ENCODE measurements at places on chromosomes 5 and 9.

DNA sequence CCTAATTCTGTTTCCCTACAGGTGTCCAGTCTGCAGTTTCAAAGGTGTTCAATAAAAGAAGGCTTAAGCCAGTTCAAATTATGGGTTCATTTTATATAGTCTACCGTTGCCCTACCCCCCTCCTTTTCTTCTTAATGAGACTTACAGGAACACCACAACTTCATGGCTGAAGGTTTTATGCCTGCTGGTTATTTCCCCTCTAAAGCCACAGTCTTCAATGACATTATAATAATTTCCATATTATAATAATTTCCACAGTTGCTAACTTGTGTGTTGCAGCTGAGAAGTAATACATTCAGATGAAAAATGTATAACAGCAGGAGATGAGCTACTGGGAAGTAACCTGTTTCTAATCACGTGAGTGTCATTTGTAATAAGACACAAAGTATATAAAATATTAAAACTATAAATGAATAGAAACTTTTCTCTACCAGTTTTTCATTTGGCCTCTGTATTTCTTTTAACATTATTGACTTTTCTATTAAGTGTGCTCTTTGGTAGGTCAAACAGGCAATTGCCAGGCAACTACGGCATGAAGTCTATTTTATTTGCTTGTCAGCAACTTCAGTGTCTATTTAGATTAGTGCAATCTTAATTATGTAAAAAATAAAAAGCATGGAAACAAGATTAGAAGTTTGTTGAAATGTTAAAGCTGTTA lies 120.5 kb upstream of the HMHB1 start:
- no peak for DNase-seq

DNA sequence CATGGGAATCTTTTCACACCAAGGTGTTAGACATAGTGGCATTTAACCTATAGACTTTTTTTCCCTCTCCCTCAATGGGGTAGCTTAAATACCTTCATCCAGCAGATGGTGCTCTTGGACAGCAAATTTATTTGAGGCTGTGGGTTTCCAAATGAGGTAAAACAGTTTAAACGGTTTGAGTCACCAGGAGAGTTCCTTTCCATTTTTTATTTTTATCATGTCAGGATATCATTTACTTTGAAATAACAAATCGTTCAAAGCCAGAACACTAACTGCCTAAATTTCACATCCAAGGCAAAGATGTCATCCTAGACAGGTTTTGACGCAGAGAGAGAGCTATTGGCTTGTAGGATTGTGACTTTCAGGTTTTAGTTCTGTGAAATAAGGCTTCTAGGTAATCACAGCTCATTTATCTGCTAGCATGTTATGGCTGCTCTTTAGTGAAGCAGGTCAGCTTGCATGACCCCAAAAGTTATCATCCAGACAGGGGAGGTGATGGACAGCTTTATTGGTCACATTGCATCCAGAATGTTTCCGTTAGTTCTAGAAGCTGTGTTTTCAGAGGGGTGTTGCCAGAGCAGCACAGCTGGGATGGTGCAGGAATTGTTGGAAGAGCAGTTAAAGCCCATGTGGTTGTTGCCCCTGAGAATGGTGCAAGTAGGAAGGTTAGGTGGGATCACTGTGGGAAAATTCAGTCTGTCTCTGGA lies 69.8 kb downstream of the KDM4C start:
- DNase-seq = no peak

DNA sequence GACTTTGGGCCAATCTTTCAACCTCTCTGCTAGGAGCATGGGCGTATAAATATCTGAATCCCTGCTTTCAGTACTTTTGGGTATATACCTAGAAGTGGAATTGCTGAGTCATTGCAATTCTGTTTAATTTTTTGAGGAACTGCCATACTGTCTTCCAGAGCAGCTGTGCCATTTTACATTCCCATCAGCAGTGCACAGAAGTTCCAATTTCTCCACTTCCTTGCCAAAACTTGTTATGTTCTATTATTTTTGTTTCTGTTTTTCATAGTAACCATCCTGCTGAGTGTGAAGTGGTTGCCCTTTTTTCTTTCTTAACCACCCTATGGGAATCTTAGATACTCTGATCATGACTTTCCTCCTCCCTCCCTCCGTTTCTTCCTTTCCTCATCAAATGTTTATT lies 11.1 kb upstream of the CCIN start:
- DNase-seq = no peak

- DNase-seq = no peak
Measured at GRCh38 chr5:133967698-133968203, 674 bp downstream of the C5orf15 start.

DNA sequence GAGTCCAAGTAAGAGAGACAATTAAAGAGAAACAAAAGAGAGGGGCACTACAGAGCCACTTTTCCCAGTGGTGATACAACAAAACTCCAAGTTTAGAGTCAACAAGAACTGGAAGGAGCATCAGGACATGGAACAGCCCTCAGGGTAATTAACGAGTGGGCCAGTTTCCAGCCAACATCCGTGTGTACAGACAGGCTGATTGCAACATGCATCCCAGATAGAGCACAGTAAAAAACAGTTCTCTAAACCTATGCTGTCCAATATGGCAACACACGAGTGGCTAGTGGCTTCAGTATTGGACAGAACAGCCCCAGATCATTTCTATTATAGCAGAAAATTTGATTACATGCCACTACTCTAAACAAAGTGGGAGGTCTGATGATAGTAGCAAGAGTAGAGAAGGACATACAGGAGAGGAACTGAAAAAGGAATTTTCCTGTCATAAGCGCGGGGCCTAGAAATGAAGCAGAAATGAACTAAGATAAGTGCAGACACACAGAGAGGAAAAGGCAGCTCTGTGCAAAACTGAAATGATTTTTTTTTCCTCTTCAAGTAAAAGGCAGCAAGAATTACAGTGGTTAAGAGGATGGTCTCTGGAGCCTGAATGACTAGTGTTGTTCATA lies 175.6 kb upstream of the CCNG1 start:
- DNase-seq = no peak

DNA sequence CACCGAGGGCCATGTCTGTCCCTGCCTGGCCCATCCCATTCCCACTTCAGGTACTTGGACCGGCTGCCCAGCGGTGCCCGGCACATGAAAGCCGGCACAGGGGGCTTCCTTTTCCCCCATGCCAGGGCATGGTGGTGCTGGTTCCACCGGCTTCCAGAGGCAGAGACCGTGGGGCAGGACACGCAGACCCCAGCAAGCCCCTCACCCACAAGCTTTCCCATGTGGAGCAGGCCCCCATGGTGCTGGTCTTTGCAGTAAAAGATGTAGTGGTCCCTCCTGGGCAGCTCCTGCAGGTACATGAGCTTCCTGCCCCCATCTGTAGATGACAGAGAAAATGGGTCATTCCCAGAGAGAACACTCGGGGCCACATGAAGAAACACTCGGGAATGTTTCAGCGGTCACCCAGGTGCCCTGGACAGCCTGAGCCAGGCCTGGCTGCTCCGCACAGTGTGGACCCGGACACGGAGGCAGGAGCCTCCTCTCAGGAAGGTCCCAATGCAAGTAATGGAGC lies 2.0 kb downstream of the OBP2B start:
- DNase-seq = no peak

DNA sequence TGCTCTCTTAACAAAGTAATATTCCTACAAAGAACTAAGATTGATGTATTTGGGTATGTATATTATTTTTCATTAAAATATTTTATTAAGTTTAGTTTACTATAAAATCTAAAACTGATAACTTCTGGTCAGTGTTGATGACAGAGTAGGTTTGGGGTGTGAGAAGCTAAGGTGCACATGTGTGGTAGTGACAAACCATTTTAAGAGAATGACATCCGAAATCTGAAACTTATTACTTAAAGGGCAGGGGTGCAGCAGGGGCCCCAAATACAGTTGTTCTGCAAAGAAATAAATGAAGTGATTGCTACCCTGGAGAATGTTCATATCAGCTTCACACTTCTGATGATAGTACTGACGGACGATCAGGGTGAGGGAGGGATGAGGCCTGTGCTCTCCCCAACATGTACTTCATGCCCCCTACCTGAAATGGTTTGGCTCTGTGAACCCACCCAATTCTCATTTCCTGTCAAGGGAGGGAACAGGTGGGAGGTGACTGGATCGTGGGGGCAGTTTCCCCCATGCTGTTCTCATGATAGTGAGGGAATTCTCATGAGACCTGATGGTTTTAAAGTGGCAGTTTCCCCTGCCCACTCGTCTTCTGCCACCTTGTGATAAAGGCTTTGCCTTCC lies 125.3 kb upstream of the RFX3 start:
- DNase-seq = no peak

DNA sequence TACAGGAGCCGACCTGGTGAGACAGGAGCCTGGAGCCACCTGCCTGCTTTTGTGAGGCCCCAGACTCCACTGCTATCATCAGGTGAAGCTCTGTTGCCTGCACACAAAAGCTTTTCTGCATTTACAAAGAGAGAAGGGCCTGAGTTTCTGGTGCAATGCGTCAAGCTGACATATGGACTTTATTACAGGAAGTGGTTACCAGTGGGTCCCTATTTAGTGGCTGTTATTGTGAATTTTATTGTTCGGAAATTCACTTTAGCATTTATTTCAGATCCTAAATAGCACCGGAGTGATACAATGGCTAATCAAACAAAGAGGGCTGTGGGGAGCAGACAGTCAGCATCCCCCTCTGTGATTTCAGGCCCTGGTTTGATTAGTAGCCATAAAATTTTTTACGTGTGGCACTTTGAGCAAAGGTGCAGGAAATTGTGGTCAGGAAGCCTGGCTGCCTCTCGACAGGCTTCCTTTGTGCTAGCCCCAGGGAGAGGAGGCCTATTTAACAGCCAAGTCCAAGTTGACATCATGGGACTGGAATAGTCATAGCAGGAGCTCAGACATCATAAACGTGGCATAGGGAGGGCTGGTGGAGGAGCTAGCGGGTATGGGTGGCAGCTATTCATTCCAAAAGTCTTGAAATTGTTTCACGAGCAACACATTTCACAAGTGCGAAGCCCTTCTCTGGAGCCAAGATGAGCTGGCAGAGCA lies 8.4 kb downstream of the TGFBI start:
- peak; percentile 17 for DNase-seq

DNA sequence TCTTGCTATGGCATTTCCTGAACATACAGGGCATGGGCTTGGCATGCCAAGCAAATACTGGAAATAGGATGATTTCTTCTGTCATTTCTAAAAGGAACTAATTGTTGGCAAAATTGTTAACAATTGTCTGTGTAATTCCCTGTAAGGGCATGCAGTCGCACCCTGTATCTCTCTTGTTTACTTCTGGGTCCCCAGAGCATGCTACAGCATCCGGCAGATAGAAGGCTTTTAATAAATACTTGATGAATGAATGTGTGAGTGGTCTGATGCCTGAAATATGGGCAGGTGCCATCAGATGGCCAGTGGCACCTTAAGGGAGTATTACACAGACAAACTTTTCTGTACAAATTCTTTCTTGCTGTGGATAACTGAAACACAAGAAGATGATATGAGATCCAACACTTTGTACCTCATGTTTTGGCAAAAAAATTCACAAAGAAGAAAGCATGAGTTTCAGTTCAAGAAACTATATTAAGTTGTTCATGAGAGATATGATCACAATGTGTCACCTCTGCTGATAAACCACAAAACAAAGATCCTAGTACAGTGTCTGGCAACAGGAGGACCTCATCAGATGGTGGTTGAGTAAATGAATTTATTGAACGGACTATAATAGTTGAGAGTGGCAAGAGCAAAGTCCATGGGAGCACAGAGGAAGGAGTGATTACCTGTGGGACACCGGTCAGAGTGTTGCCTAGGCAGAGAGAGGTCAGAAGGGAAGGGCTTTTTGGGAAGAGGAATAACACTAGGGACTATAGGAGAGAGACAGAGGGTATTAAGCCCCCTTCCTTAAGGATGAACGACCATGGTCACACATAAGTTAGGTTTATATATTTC lies 194.2 kb downstream of the ATP10B start:
- no peak for DNase-seq

- DNase-seq = no peak
Measured at GRCh38 chr5:95281226-95281625, 3.7 kb downstream of the MCTP1 start.

- DNase-seq = no peak
Measured at GRCh38 chr5:131212471-131213021, 41.8 kb downstream of the LYRM7 start.

- DNase-seq = no peak
Measured at GRCh38 chr9:93677641-93678136, 101.3 kb downstream of the PHF2 start.

- no peak for DNase-seq
Measured at GRCh38 chr5:96004087-96004486, 42.4 kb upstream of the ELL2 start.

GRCh38 chr5:40685193-40685592 lies 5.5 kb downstream of the PTGER4 start:
- no peak for DNase-seq

- DNase-seq = no peak
Measured at GRCh38 chr5:38009749-38010358, 170.0 kb upstream of the GDNF start.

GRCh38 chr5:61641748-61642565 lies 309.9 kb downstream of the ZSWIM6 start:
- no peak for DNase-seq

- DNase-seq = no peak
Measured at GRCh38 chr5:6539060-6539459, 90.4 kb downstream of the UBE2QL1 start.

GRCh38 chr5:118522626-118523025 lies 465.7 kb downstream of the DTWD2 start:
- DNase-seq = no peak

GRCh38 chr5:96716716-96717115 lies 54.5 kb downstream of the CAST start:
- DNase-seq = no peak

Measured in stimulated activated CD4-positive, alpha-beta T cell treated with anti-CD3 and anti-CD28 coated beads, Interleukin-12 subunit alpha, Interleukin-12 subunit beta, amount 100 ng/mL, for 24 hours (primary cell).